ENCODE measurements at places on chromosomes 3 and 15. TPM values are rescaled to one million over a fixed set of nuclear protein-coding genes. Genes with fewer than 3 reads are reported as not detected.
A peak's percentile ranks its signal among the peaks of the same experiment; 100 is the strongest.

GRCh38 chr3:197539651-197540051 lies 16.1 kb downstream of the BDH1 start:
- no peak overlapping the region for H3K4me3 ChIP-seq
- peaks cover 4% of the 10 kb centered on the region for H3K36me3 ChIP-seq
- DNase-seq = no peak

DNA sequence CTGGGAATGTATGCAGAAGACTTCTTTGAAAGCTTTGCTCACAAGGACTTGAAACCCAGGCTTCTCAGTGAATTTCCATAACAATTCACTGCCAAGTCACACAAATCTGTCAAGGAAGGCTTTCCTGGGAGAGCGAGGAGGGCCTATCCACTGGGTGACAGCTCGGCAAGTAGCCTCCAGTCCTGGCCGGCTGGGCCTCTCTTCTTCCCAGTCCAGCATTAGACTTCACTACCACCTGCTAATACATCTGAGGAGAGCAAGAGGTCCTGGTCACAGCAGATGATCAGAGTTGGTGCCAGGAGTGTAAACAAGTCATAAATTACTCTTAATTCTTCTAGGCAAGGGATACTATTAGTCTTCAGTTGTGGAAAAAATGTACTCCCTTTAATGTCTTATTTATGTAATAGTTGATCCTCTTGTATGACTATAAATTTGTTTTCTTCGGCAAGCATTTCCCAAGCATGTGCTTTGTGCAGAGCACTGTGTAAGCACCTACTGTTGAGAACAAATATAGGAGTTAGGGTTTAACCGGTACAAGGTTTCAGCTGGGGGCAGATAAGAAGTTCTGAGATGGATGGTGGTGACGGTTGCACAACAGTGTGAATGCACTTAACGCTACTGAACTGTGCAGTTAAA lies 162.9 kb downstream of the VGLL4 start:
- no peak for DNase-seq
- peaks cover 36% of the 10 kb centered on the region for H3K4me1 ChIP-seq
- H3K27me3 ChIP-seq = no peaks in the 10 kb centered on the region
- no peaks in the 10 kb centered on the region for H3K36me3 ChIP-seq
- H3K4me3 ChIP-seq = no peak overlapping the region

GRCh38 chr3:127093312-127093711 lies 99.6 kb upstream of the PRR23E start:
- peak; percentile 92 for DNase-seq
- no peak overlapping the region for H3K4me3 ChIP-seq
- H3K36me3 ChIP-seq = no peaks in the 10 kb centered on the region
- peaks cover 8% of the 10 kb centered on the region for H3K4me1 ChIP-seq
- peaks cover 32% of the 10 kb centered on the region for H3K27me3 ChIP-seq

- H3K4me3 ChIP-seq = no peak overlapping the region
- H3K27ac ChIP-seq = peak overlapping the region; percentile 76
- DNase-seq = no peak
- no peaks in the 10 kb centered on the region for H3K36me3 ChIP-seq
- H3K4me1 ChIP-seq = peaks cover 86% of the 10 kb centered on the region
Observed at GRCh38 chr3:112651071-112651470, 10.1 kb upstream of the CCDC80 start.

- H3K4me3 ChIP-seq = no peak overlapping the region
- H3K36me3 ChIP-seq = peaks cover 10% of the 10 kb centered on the region
- H3K4me1 ChIP-seq = peaks cover 23% of the 10 kb centered on the region
- no peaks in the 10 kb centered on the region for H3K27me3 ChIP-seq
- DNase-seq = no peak
- no peak overlapping the region for H3K27ac ChIP-seq
Observed at GRCh38 chr15:51801391-51801835, 28.0 kb upstream of the TMOD3 start.

GRCh38 chr15:95295896-95296625 lies 1034.4 kb upstream of the NR2F2 start:
- H3K4me1 ChIP-seq = peaks cover 10% of the 10 kb centered on the region
- no peak overlapping the region for H3K4me3 ChIP-seq
- no peaks in the 10 kb centered on the region for H3K36me3 ChIP-seq
- no peak overlapping the region for H3K27ac ChIP-seq

- H3K36me3 ChIP-seq = no peaks in the 10 kb centered on the region
- H3K27me3 ChIP-seq = peaks cover 3% of the 10 kb centered on the region
- no peaks in the 10 kb centered on the region for H3K4me1 ChIP-seq
Observed at GRCh38 chr3:63386568-63386967, 108.5 kb downstream of the SYNPR start.

GRCh38 chr15:77179541-77179998 lies 108.7 kb upstream of the TSPAN3 start:
- peaks cover 8% of the 10 kb centered on the region for H3K4me1 ChIP-seq
- H3K36me3 ChIP-seq = peaks cover 27% of the 10 kb centered on the region
- H3K4me3 ChIP-seq = no peak overlapping the region
- no peak overlapping the region for H3K27ac ChIP-seq

GRCh38 chr15:59688423-59688781 lies 718 bp downstream of the BNIP2 start:
- peaks cover 48% of the 10 kb centered on the region for H3K4me1 ChIP-seq
- no peaks in the 10 kb centered on the region for H3K27me3 ChIP-seq
- peak overlapping the region; percentile 82 for H3K4me3 ChIP-seq
- H3K27ac ChIP-seq = peak overlapping the region; percentile 99
- H3K36me3 ChIP-seq = no peaks in the 10 kb centered on the region

- no peak overlapping the region for H3K27ac ChIP-seq
- peaks cover 3% of the 10 kb centered on the region for H3K27me3 ChIP-seq
- H3K4me1 ChIP-seq = no peaks in the 10 kb centered on the region
- H3K36me3 ChIP-seq = no peaks in the 10 kb centered on the region
- peak; percentile 65 for DNase-seq
- H3K4me3 ChIP-seq = no peak overlapping the region
Observed at GRCh38 chr3:47542471-47543173, 29.1 kb upstream of the ELP6 start.

GRCh38 chr3:132783152-132783551 lies 60.9 kb upstream of the NPHP3 start:
- H3K36me3 ChIP-seq = no peaks in the 10 kb centered on the region
- H3K27me3 ChIP-seq = no peaks in the 10 kb centered on the region
- H3K27ac ChIP-seq = peak overlapping the region; percentile 69
- H3K4me1 ChIP-seq = peaks cover 56% of the 10 kb centered on the region

GRCh38 chr15:85706779-85707518 lies 87.8 kb downstream of the KLHL25 start:
- H3K27me3 ChIP-seq = no peaks in the 10 kb centered on the region
- H3K36me3 ChIP-seq = peaks cover 11% of the 10 kb centered on the region
- peak overlapping the region; percentile 68 for H3K4me3 ChIP-seq
- H3K27ac ChIP-seq = peak overlapping the region; percentile 99
- peaks cover 77% of the 10 kb centered on the region for H3K4me1 ChIP-seq

DNA sequence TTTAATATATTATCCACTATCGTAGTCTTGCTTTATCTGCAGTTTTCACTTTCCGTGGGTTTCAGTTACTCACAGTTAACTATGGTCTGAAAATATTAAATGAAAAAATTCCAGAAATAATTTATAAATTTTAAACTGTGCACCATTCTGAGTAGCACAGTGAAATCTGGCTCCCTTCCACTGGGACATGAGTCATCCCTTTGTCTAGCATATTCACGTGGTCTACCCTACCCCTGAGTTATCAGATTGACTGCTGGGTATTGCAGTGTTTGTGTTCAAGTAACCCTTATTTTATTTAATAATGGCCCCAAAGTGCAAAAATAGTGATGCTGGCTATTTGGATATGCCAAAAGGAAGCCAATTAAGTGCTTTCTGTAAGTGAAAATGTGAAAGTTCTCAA lies 539.5 kb upstream of the AGTR1 start:
- no peak overlapping the region for H3K27ac ChIP-seq
- H3K27me3 ChIP-seq = no peaks in the 10 kb centered on the region
- peaks cover 10% of the 10 kb centered on the region for H3K4me1 ChIP-seq
- H3K4me3 ChIP-seq = no peak overlapping the region
- no peak for DNase-seq

- peaks cover 33% of the 10 kb centered on the region for H3K4me1 ChIP-seq
- H3K4me3 ChIP-seq = peak overlapping the region; percentile 80
- no peaks in the 10 kb centered on the region for H3K27me3 ChIP-seq
- H3K27ac ChIP-seq = peak overlapping the region; percentile 68
- H3K36me3 ChIP-seq = peaks cover 17% of the 10 kb centered on the region
- DNase-seq = peak; percentile 54
Observed at GRCh38 chr15:90957791-90958190, 3.1 kb downstream of the RCCD1 start.

DNA sequence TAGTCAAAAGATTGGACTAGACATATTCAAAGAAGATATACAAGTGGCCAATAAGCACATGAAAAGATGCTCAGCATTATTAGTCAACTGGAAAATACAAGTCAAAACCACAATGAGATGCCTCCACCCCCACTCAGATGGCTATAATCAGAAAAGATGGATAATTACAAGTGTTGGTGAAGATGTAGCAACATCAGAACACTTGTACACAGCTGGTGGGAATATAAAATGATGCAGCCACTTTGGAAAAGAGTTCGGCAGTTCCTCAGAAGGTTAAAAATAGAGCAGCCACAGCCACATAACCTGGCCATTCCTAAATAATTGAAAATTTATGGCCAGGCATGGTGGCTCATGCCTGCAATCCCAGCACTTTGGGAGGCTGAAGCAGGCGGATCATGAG lies 38.4 kb downstream of the HEG1 start:
- no peaks in the 10 kb centered on the region for H3K27me3 ChIP-seq
- H3K36me3 ChIP-seq = peaks cover 50% of the 10 kb centered on the region
- H3K4me1 ChIP-seq = no peaks in the 10 kb centered on the region
- DNase-seq = no peak
- no peak overlapping the region for H3K27ac ChIP-seq

- no peak for DNase-seq
- no peak overlapping the region for H3K4me3 ChIP-seq
Observed at GRCh38 chr15:69522361-69522760, 69.7 kb downstream of the RPLP1 start.

DNA sequence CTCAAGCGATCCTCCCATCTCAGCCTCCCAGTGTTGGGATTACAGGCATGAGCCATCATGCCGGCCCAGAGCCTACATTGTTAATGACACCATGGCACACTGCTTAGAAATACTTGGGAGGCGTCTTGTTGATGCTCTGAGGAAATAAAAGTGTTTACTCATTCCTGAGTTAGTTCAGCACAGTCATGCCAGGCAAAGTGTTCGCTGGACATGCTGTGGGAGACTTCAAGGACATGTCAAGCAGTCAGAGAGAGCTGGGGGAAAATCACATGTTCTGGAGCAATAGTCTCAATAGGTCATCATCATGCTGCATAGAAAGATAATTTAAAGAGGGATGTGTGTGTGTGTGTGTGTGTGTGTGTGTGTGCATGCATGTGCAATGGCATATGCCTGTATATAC lies 37.5 kb downstream of the TTC23 start:
- H3K4me3 ChIP-seq = no peak overlapping the region
- peak overlapping the region; percentile 6 for H3K27ac ChIP-seq
- peaks cover 14% of the 10 kb centered on the region for H3K4me1 ChIP-seq
- H3K36me3 ChIP-seq = peaks cover 2% of the 10 kb centered on the region

DNA sequence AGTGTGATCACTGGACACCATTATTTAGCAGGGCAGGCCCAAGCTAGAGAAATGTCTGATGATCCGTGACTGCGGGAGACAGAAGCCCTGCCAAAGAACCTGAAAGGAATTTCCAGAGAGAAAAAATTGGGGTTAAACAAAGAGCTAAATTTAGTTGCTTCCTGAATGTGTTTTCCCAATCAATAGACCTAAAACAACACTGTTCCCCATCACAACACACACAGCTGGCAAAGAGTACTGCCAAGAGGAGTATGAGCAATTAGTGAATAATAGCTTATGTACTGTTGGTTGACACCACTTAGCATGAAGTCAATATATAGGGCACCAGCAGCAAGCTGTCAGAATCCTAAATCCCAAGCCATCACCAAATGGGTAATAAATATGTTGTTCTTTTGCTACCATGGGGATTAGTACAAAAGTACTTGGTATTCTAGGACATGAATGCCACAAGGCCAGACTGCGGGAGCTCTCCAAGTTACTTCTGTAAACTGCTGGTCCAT lies 35.7 kb downstream of the CLK3 start:
- H3K27me3 ChIP-seq = no peaks in the 10 kb centered on the region
- peak overlapping the region; percentile 6 for H3K27ac ChIP-seq
- H3K36me3 ChIP-seq = no peaks in the 10 kb centered on the region

GRCh38 chr15:72306211-72306785 lies 13.7 kb downstream of the CELF6 start:
- H3K36me3 ChIP-seq = peaks cover 2% of the 10 kb centered on the region
- no peak overlapping the region for H3K4me3 ChIP-seq
- no peak overlapping the region for H3K27ac ChIP-seq
- no peak for DNase-seq

- H3K27ac ChIP-seq = no peak overlapping the region
- no peak overlapping the region for H3K4me3 ChIP-seq
- H3K27me3 ChIP-seq = no peaks in the 10 kb centered on the region
- H3K36me3 ChIP-seq = no peaks in the 10 kb centered on the region
- peaks cover 24% of the 10 kb centered on the region for H3K4me1 ChIP-seq
- no peak for DNase-seq
Observed at GRCh38 chr3:177307391-177307790, 110.1 kb upstream of the TBL1XR1 start.

GRCh38 chr3:66415867-66416428 lies 84.9 kb downstream of the LRIG1 start:
- peaks cover 45% of the 10 kb centered on the region for H3K4me1 ChIP-seq
- H3K4me3 ChIP-seq = no peak overlapping the region
- no peaks in the 10 kb centered on the region for H3K27me3 ChIP-seq
- H3K27ac ChIP-seq = no peak overlapping the region
- peaks cover 43% of the 10 kb centered on the region for H3K36me3 ChIP-seq

DNA sequence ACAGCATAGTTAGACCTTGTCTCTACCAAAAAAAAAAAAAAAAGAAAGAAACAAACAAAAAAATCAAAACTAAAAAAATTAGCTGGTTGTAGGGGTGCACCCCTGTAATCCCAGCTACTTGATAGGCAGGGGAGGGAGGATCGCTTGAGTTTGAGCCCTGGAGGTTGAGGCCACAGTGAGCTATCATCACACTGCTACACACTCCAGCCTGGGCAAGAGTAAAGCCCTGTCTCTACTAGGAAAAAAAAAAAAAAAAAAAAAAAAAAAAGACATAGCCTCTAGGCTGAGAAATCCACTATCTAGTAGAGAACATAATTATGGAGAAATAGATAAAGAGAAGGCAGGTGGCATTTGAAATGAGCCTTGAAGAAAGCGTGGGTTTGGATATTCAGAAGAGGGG lies 2.2 kb upstream of the CHRNA5 start:
- H3K27me3 ChIP-seq = peaks cover 21% of the 10 kb centered on the region
- DNase-seq = no peak
- H3K4me3 ChIP-seq = no peak overlapping the region
- H3K4me1 ChIP-seq = peaks cover 9% of the 10 kb centered on the region
- no peak overlapping the region for H3K27ac ChIP-seq

- no peak overlapping the region for H3K4me3 ChIP-seq
- DNase-seq = no peak
- H3K4me1 ChIP-seq = peaks cover 47% of the 10 kb centered on the region
- H3K27me3 ChIP-seq = no peaks in the 10 kb centered on the region
- H3K36me3 ChIP-seq = peaks cover 5% of the 10 kb centered on the region
- H3K27ac ChIP-seq = no peak overlapping the region
Observed at GRCh38 chr3:16508243-16508578, 5.3 kb downstream of the RFTN1 start.

The RETNLB gene
- not detected for total RNA-seq

The RGMA gene
- total RNA-seq = 26.2 TPM

The OR5K2 gene
- total RNA-seq = not detected

The OR5H1 gene
- total RNA-seq = not detected

The SAXO2 gene
- total RNA-seq = 5.1 TPM

The SPESP1 gene
- total RNA-seq = not detected

The CHSY1 gene
- total RNA-seq = 60.9 TPM
